ENCODE measurements at places on chromosomes 1 and 21.
A peak's percentile ranks its signal among the peaks of the same experiment; 100 is the strongest.

DNA sequence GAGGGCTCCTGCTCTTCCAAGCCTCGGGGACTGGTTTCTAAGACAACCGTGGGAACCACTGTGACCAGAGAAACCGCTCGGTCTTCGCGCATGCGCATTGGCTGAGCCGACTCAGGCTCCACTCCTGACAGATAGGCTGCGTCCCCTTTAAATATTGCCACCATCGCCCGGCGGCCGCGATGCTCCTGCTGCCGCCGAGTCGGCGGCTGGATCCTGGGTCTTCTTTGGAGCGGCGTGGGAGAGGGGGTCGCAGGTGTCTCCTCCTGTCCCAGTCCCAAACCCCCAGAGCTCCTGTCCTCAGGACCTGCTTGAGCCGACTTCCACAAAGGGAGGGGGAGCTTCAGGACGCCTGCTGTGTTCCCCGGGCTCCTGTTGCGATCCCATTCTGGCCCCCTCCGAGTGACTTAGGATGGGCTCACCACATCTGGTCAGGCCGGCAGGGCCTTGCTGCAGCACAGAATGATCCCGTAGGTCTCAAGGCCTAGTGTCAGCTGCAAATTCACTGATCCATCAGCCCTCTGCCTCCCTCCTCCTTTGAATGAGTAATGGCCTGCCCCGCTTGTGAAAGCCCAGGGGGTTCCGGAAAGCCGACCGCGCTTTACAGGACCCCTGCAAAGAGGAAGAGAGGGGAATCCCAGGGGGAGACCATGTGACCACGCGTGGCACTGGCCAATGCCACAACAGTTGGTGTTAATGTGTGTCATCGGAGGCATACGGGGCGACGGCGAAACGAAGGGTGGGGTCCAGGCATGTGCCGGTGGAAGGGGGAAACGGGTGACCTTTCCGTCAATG, 683.2 kb upstream of the TPTE start:
- no peak for DNase-seq

GRCh38 chr1:26372039-26372438, 511 bp downstream of the ZNF683 start:
- DNase-seq, result peak; percentile 46

DNA sequence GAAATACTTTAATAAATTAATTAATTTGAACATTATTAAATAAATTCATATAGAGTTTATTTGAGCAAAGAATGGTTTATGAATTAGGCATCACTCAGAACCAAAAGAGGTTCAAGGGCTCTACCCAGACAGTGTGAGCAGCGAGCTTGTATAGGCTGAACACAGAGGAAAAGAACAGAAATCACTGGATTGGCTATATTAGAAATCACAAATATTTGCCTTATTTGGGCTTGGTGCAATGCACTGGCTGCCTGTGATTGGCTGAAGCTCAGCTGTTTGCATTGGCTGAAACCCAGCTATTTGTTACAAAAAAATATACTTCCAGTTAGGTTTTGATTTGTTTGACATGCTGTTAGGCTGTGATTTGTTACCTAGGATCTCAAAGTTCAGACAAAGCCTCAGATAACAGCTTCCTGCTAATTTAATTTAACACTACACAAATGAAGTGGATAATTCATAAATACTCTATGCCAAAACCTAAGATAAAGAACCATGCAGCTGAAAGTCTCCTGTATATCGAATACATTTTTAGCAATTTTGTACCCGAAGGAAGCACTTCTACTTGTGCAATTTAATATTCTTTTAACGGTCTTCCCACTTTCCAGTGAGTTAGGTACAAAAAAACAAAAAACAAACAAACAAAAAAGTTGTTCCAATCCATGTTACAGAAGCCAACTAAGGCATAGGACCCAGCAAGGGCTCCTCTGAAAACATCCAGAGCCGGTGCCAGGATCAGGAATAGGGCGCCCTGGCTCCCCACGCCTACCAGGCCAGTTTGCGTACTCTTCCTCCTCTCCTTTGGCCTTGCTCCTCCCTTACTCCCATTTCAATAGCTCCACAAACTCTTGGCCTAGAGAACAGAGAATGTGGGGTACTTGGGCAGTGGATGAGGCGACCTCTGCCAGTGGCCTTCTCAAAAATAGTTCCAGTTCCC, 179.1 kb downstream of the DUSP10 start:
- no peak for DNase-seq

DNA sequence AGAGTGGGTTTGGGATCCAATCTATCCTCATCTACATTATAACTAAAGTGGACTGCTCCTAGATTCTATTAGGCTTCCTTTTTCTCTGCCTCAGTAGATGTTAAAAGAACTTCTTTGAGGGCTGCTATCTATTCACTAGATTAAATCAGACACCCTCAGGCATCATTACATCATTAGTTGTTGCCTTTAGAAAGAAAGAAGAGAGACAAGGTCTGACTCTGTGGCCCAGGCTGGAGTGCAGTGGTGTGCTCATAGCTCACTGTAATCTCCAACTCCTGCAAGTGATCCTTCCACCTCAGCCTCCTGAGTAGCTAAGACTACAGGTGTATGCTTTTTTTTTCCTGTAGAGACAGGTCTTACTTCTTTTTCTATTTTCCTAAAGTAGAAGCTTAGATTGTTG, 71.1 kb upstream of the EXO1 start:
- DNase-seq, result no peak

GRCh38 chr1:62299426-62300200, 19.6 kb downstream of the KANK4 start:
- no peak for DNase-seq

GRCh38 chr21:35711661-35712060, 348.7 kb downstream of the SETD4 start:
- no peak for DNase-seq

- DNase-seq, result no peak
Measured at GRCh38 chr1:111770916-111771315, 15.2 kb downstream of the DDX20 start.

- no peak for DNase-seq
Measured at GRCh38 chr1:147218606-147219005, 6.5 kb downstream of the FMO5 start.

- DNase-seq, result peak; percentile 48
Measured at GRCh38 chr1:221667504-221667903, 74.4 kb downstream of the DUSP10 start.

DNA sequence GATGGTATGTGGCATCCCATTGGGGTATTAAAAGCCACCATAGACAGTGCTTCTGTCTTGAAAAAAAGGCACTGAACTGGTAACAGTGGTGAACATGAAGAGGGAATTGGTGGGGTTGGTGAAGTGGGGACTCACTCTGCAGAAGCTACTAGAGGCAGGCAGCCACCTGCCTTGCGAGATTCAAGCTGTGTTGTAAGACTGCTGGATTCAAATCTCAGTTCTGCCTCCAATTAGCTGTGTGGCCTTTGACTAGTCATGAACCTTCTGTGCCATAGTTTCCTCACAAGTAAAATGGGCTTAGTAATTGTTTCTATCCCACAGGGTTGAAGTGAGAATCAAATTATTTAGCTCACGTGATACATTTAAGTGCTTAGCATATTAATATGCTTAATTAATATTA, 16.6 kb upstream of the ELOA start:
- DNase-seq, result no peak

DNA sequence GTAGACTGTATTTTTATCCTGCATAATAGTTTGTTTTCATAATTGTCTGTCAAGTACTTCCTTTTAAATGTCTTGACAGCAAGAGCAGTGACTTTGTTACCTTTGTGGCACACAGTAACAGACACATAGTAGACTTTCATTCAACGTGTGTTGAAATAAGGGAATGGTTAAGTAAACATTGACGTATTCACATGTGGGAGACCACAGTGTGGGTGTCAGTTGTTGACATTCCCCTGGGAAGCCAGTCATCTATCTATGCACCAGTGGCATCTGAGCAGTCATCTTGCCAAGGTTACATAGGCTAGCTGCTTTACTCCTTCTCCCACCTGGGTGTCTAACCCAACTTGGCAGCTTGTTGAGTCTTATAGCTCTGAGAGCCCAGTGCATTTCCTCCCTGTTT, 1.4 kb upstream of the NUP133 start:
- peak; percentile 7 for DNase-seq

DNA sequence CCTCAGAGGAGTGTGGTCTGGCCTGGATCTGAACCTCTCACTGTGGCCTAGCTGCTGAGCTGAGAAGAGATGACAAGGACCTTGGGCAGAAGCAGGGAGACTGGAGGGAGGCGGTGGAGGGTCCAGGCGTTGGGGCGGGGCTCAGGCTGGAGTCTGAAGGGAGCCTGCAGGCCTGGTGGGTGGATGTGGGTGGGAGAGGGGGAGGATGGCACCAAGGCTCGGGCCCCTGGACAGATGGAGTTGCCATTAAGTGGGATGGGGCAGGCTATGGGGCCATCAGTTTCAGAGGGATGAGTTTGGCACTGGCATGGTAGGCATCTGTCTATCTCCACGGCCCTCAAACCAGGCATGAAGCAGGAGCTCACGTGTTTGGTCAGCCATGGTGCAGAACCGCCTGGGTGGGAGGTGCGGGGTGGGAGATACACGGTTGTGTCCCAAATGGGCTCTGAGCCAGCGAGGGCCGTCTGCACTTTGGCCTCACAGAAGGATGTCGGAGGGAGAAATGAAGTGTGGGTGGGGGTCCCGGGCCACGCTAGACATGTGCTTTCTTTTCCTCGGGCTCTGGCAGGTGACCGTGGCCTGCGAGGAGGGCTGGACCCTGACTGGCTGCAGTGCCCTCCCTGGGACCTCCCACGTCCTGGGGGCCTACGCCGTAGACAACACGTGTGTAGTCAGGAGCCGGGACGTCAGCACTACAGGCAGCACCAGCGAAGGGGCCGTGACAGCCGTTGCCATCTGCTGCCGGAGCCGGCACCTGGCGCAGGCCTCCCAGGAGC, 23.6 kb downstream of the PCSK9 start:
- DNase-seq, result no peak

- no peak for DNase-seq
Measured at GRCh38 chr1:247185667-247186066, 13.8 kb upstream of the ZNF124 start.

- no peak for DNase-seq
Measured at GRCh38 chr1:147722124-147722523, 38.3 kb downstream of the GJA5 start.

- DNase-seq, result peak; percentile 21
Measured at GRCh38 chr1:84379138-84379916, 19.0 kb upstream of the DNASE2B start.

DNA sequence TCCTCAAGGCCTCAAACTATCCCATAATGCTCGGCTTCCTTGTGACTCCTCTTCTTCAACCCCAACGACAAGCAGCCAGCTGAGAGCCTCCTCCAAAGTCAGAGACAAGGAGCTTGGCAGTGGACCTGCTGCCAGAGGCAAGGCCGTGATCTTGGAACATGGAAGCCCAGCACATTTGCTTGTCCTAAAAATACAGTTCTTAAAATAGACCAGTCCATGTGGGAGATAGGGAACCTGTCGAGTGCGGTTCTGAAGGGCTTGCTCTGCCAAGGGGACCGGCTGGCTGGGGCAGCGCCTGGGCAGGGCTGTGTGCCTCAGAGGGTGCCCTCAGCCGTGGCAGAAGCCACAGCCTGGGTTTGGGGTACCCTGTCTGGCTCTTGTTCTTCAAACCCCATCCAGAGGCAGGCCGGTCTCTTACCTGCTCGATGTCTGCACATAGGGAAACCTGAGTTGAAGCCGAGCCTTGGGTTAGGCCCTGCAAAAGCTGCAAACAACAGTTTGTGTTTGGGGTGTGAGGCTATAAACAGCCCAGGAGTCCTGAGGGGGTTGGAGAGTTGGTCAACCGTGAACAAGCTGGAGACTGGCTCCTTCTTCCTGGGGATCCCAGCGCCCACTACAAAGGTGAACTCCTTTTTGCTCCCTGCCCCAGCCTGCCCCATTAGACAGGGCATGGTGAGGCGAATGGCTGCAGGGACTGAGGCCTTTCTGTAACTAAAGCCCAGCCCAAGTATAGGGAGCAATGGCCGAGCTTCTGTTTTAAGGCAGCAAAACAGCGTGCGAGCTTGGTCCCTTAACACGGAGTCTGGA, 228.8 kb downstream of the CAMTA1 start:
- DNase-seq, result no peak

DNA sequence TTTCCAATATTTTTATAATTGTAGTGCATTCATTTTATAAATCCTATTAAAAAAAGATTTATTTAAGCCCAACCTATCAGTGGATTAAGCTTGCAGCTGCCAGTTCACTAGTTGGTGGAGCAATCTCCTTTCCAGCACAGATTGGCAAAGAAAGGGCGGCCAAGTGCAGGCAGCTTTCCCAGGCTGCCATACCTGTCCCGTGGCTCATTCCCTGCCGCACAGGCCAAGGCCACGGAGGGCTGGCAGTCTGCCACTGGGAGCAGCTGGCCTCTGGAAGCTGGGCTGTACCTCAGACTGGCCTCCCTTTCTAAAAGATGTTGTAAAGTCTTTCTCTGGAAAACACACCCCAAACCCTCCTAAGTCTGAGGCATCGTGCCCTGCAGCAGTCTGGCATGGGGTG, 74.2 kb downstream of the SIM2 start:
- peak; percentile 42 for DNase-seq
